ENCODE measurements at places on chromosomes 6 and 20.

DNA sequence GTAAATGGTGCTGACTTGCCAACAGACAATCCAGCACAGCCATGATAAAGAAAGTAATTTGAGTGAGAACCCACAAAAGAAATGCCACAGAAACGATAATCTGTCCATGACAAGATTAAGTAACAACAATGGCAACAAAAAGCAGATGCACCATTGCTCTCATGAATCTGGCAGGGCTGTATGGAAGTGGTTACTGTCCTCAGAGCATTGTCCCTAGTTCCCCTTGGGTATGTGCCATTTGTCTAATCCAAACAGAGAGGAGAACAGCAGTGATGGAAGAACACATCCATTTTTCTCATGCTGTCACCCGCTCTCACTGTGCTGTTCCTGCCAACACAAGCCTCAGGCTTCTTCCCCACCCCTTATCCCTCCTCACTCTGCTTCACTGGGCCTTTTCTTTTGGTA lies 65.8 kb downstream of the REV3L start:
- DNase-seq = peak; percentile 86

GRCh38 chr20:12054556-12054955 lies 136.9 kb downstream of the BTBD3 start:
- no peak for DNase-seq

GRCh38 chr20:59495894-59496510 lies 108.3 kb upstream of the PHACTR3 start:
- DNase-seq = no peak

DNA sequence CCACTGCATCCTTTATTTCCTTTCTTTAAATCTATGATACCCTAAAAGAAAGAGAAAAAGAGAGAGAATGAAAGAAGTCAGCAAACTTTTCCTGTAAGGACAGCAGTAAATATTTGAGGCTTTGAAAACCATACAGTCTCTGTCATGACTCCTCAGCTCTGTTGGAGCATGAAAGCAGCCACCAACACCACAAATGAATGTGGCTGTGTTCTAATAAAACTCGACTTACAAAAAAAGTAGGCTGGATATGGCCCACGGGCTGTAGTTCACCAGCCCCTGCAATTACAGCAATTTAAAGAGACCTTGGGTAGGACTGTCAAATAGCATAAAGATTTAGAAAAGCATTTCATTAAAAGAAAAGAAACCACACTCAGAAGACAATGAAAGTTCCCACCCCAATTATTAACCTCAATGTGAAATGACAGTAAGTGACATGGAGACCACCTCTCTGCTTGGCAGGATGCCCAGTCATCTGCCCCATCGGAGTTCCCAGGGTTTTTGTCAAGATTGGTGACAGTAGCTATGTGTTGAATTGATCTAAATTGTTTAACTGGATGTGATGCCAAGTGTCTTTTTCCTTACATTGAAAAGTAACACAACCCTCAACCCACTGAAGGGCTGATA lies 50.9 kb downstream of the TNFRSF21 start:
- DNase-seq = no peak

GRCh38 chr20:18541741-18542140 lies 25.5 kb upstream of the SMIM26 start:
- no peak for DNase-seq

DNA sequence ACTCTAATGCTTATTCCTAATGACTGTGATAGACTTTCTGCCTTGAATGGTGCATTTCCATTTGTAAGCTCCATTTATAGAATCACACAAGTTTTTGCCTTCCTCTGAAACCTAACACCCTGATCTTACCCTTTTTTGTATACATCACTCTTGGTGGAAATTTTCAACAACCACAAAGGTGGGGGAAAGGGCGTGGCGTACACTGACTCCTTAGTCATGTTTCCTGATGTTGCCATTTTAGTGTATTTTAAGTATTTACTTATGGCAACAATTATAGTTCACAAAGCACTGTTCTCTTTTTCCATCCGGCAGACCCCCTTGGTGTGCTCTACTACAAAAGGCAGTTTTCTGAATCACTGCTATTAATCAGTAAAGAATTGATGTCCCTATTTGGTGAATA lies 92.0 kb downstream of the ATXN1 start:
- no peak for DNase-seq

DNA sequence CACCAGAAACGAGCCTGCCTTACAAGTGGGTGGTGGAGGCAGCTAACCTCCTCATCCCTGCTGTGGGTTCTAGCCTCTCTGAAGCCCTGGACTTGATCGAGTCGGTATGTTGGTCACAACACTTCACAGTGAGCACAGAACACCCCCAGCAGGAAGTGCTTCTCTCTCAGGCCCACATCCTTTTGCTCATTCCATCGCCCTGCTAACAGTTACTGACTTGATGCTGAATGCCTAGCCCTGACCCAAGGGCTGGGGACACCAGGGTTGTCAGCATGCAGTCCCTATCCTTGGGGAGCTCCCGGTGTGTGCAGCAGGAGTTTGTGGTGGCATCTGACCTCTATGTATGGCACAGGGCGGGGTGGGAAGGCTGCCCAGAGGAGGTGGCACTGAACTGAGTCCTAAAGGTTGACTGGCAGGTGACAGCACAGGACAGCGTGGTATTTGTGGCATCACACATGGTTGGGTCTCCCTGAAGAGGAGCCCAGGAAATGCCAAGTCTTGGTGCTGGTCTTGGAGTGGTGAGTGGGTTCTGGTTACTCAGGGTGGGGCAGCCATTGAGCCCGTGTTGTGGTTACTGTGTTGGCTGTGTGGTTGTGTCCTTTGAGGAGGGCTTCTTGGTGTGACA lies 26.7 kb downstream of the GTSF1L start:
- no peak for DNase-seq

All from cerebellar nuclear complex (tissue), 1 donor.